ENCODE measurements at places on chromosomes 11 and 22.
A peak's percentile ranks its signal among the peaks of the same experiment; 100 is the strongest.

GRCh38 chr22:27720860-27721259 is 80.7 kb downstream of the MN1 start:
- no peaks in the 10 kb centered on the region for H3K27me3 ChIP-seq
- H3K4me1 ChIP-seq = no peaks in the 10 kb centered on the region
- H3K27ac ChIP-seq = no peak overlapping the region
- DNase-seq = no peak
- H3K4me3 ChIP-seq = no peak overlapping the region

DNA sequence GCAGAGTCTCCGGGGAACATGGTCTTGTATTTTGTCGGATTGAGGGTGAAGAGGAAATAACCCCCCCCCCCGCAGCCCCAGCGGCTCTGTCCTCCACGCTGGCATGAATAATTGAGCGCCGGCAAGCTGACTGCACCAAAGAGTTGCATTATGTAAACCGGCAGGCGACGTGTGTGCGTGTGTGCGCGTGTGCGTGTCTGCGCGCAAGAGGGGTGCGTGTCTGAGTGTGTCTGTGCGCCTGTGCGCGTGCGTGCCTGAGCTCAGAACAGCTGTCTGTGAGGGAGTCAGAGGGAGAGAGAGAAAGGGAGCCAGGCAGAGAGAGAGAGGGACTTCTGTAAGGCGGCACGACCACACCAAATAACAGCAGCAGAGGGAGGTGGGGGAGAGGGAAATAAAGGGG is 94.4 kb downstream of the SCN3B start:
- H3K4me1 ChIP-seq = peaks cover 21% of the 10 kb centered on the region
- H3K27ac ChIP-seq = peak overlapping the region; percentile 67
- DNase-seq = peak; percentile 61
- no peaks in the 10 kb centered on the region for H3K36me3 ChIP-seq
- H3K27me3 ChIP-seq = no peaks in the 10 kb centered on the region

DNA sequence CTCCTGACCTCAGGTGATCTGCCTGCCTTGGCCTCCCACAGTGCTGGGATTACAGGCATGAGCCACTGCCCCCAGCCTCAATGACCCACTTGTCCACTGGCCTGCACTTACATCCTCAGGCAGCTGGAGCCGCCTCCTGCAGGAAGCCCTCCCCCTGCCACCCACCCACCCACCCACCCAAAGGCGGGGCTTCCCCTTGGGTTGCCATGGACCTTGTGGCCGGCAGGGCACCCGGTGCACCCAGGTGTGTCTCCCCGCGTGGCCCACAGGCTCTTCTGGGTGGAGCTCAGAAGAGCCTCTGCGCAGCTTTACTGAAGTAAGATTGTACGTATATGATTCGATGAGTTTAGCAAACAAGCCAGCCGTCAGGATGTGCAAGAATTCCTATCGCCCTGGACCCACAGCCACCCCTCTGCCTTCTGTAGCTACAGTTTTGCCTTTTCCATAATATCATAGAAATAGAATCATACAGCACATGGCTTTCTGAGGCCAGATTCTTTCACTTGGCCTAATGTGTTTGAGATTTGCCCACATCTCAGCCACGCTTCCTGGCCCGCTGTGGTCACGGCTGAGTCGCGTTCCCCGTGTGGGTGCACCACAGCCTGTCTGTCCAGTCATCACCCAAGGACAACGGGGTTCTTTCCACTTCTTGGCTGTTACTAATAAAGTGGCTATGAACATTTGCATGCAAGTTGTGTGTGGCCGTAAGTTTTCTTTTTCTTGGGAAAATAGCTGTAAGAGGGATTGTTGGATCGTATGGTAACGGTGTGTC is 5.3 kb upstream of the BRSK2 start:
- H3K4me3 ChIP-seq = no peak overlapping the region
- peaks cover 13% of the 10 kb centered on the region for H3K4me1 ChIP-seq
- no peak overlapping the region for H3K27ac ChIP-seq
- no peak for DNase-seq

DNA sequence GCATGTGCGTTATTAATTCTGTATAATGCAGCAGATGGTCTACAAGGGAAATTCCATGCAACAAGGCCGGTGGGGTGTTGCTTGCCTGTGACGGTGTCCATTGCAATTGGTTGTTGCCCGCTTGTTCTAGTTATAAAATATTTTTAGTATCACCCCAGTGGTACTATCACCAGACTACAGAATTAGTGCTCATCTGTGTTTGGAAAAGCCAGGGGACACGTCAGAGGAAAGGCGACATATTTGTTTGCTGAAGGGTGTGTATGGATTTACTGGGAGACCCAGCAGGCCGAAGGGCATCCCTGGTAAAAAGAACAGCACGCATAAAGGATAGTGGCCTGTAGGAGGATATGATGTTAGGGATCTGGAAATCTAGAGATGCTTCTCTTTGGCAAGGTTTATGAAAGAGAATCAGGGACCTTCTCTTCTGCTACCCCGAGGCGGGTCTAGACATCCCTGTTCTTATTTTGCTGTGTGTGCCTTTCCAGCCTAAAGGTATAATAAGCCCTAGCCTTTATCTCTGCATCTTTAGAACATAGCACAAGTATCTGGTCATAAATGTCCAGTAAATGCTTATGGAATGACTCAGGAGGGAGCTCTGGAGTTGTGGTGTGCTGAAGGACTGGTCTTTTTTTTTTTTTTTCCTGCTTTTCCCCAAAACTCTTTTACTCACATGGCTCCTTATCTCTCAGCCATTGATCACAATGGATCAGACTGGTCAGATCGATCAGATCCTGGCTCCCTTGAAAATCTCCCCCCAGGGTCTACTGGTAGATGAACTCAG is 90.9 kb downstream of the LDLRAD3 start:
- H3K4me3 ChIP-seq = no peak overlapping the region
- DNase-seq = no peak
- H3K36me3 ChIP-seq = no peaks in the 10 kb centered on the region
- H3K4me1 ChIP-seq = no peaks in the 10 kb centered on the region
- H3K27ac ChIP-seq = no peak overlapping the region
- no peaks in the 10 kb centered on the region for H3K27me3 ChIP-seq
